ENCODE measurements at places on chromosomes 5 and 9. TPM values are rescaled to one million over a fixed set of nuclear protein-coding genes. Genes with fewer than 3 reads are reported as not detected.

DNA sequence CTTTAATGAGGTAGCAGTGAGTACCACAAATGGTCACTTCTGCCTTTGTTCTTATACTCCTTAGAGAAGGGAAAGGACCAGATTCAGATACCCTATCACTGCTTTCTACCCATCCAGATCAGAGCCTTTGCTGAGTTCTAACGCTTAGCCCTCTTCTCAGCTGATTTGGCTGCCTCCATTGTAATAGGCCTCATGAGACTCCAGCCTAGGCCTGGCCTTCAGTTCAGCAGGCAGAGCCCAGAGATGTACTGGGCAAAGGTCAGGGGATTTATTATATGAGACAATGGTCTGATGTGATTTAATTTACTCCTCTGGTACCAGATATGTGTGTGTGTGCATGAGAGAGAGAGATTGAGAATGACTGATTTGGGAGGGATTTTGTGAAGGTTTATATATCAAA lies 124.7 kb downstream of the GHR start:
- no peaks in the 10 kb centered on the region for H3K4me1 ChIP-seq
- no peak overlapping the region for H3K27ac ChIP-seq
- no peak for DNase-seq
- H3K27me3 ChIP-seq = no peaks in the 10 kb centered on the region
- no peak overlapping the region for H3K4me3 ChIP-seq

GRCh38 chr5:146290318-146290717 lies 48.3 kb upstream of the POU4F3 start:
- peaks cover 8% of the 10 kb centered on the region for H3K4me1 ChIP-seq
- peaks cover 4% of the 10 kb centered on the region for H3K36me3 ChIP-seq
- H3K27ac ChIP-seq = no peak overlapping the region
- H3K4me3 ChIP-seq = no peak overlapping the region
- H3K27me3 ChIP-seq = no peaks in the 10 kb centered on the region

DNA sequence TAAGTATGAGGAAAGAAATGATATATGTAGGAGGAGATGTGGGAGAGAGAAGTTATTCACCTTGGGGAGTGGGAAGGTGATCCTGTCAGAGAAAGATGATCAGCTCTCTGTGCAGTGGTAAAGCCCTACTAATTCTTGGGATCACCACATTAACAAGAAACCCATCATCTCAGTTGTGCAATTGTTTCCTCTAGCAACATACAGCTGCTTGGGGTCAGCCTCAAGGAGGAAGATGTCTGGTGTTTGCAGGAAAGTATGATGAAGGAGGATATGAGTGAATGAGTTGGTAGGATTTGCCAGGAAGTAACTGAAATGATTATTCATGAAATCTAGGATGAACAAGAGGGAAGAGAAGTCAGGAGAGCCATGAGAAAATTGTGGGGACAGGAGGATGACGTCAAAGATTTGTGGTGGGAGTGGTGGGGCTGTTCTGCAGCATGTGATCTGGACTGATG lies 50.1 kb downstream of the TNFSF8 start:
- no peak for DNase-seq

GRCh38 chr5:119187776-119188529 lies 117.1 kb downstream of the DMXL1 start:
- H3K36me3 ChIP-seq = peaks cover 12% of the 10 kb centered on the region
- no peak overlapping the region for H3K27ac ChIP-seq
- H3K4me1 ChIP-seq = peaks cover 5% of the 10 kb centered on the region
- no peaks in the 10 kb centered on the region for H3K27me3 ChIP-seq
- no peak for DNase-seq

- DNase-seq = no peak
- H3K4me1 ChIP-seq = peaks cover 30% of the 10 kb centered on the region
- no peak overlapping the region for H3K4me3 ChIP-seq
- H3K36me3 ChIP-seq = no peaks in the 10 kb centered on the region
- H3K27me3 ChIP-seq = no peaks in the 10 kb centered on the region
These were observed 52.7 kb downstream of the PRR16 start for GRCh38 chr5:120516805-120517204.

DNA sequence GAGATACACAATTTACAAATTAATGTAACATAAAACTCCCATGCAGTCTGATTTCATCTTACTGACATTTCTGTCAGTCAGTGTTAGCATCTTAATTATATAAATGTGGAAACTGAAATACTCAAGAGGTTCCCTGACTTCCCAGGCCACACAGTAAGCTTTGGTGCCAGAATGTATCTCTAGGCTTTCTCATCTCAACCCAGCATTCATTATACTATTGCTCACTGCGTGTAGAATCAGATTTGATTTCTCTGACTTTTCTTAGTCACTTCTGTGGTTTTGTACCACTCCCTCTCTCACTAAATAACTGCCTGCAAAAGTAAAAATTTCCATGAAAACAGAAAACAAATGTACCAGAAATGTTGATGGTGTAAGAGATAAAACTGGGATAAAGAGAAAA lies 31.7 kb upstream of the CDKN2B start:
- no peak overlapping the region for H3K4me3 ChIP-seq
- H3K36me3 ChIP-seq = no peaks in the 10 kb centered on the region
- peak overlapping the region; percentile 86 for H3K27ac ChIP-seq
- no peaks in the 10 kb centered on the region for H3K27me3 ChIP-seq

GRCh38 chr5:12270914-12271313 lies 366.7 kb upstream of the CTNND2 start:
- H3K27me3 ChIP-seq = peaks cover 4% of the 10 kb centered on the region
- no peak overlapping the region for H3K4me3 ChIP-seq
- no peaks in the 10 kb centered on the region for H3K36me3 ChIP-seq
- H3K27ac ChIP-seq = no peak overlapping the region

- no peak overlapping the region for H3K4me3 ChIP-seq
- peak overlapping the region; percentile 14 for H3K27ac ChIP-seq
- H3K4me1 ChIP-seq = peaks cover 100% of the 10 kb centered on the region
- H3K36me3 ChIP-seq = peaks cover 13% of the 10 kb centered on the region
These were observed 77.8 kb downstream of the AOPEP start for GRCh38 chr9:94804316-94804715.

DNA sequence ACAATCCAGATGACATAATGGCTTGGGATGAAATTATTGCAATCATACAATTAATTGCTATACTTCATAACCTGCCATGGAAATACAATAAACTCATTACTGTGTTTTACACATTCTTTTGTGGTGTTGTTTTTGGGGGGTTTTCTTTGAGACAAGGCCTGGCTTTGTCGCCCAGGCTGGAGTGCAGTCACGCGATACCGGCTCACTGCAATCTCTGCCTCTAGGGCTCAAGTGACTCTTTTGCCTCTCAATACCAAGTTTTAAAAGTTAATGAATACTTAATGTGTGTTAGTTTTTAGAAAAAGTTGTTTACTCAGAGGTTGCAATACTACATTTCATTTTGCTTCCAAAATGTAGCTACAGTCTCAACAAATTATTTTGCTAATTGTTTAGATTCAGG lies 598.4 kb downstream of the CHSY3 start:
- DNase-seq = no peak
- no peaks in the 10 kb centered on the region for H3K27me3 ChIP-seq
- H3K27ac ChIP-seq = no peak overlapping the region
- H3K4me1 ChIP-seq = no peaks in the 10 kb centered on the region

- H3K27ac ChIP-seq = peak overlapping the region; percentile 70
- no peak for DNase-seq
- peaks cover 35% of the 10 kb centered on the region for H3K4me1 ChIP-seq
- no peaks in the 10 kb centered on the region for H3K27me3 ChIP-seq
- peaks cover 20% of the 10 kb centered on the region for H3K36me3 ChIP-seq
These were observed 56.9 kb downstream of the AHRR start for GRCh38 chr5:378301-378891.

DNA sequence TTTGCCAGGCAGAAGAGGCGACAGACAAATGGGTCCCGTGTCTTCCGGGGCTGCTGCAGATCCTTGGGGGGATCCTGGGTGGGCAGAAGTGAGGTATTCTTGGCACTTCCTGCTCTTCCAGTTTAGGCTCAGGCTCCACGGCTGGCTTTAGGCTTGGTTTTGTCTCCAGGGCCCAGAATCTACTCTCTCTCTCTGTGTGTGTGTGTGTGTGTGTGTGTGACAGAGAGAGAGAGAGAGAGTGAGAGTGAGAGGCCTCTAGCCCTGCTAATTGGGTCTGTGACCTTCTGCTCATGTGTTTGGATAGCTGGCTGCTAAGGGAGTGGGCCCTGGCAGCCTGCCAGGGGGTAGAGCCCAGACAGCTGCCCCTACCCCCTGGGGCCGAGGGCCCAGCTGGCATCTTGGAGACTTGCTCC lies 39.3 kb downstream of the CRB2 start:
- peak overlapping the region; percentile 23 for H3K27ac ChIP-seq
- no peak for DNase-seq
- peaks cover 3% of the 10 kb centered on the region for H3K36me3 ChIP-seq
- no peaks in the 10 kb centered on the region for H3K27me3 ChIP-seq

DNA sequence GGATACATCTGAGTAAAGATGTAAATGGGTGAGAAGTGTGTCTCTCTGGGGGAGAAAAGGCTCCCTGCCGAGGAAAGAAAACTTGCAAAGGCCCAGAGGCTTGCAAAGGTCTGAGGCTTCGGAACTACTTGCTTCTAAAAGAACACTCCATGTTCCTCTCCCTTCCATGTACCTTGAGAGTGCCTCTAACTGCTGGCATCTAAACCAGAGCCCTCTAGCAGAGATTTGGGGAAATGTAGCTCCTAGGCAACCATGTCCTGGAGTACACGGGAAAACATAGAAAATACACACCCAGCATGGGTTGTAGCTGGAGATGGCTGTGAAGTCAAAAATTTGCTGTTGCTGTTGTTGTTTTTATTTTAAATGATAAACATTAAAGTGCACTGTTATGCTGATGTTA lies 151.6 kb downstream of the SYK start:
- H3K36me3 ChIP-seq = no peaks in the 10 kb centered on the region
- no peak overlapping the region for H3K4me3 ChIP-seq
- H3K4me1 ChIP-seq = peaks cover 34% of the 10 kb centered on the region
- DNase-seq = no peak

DNA sequence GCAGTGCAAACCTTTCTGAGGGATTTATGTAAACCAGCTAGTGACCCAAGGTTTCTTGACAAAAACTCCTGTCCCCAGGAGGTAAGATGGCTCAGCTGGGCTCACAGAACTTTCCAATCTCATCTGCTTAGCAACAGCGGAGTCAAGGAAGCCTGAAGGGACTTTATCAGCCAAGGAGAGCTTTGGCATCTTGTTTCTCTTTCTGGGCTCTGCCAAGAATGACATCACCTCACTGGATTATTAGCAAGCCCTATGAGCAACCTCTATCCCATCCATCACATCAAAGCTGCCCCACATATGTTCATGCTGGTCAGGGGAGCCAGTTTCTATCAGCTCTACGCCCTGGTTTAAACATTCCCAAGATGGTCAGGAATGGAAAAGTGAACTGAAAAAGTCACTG lies 461.3 kb downstream of the ENC1 start:
- H3K4me3 ChIP-seq = no peak overlapping the region
- no peak overlapping the region for H3K27ac ChIP-seq
- DNase-seq = no peak
- H3K4me1 ChIP-seq = peaks cover 5% of the 10 kb centered on the region
- no peaks in the 10 kb centered on the region for H3K27me3 ChIP-seq

GRCh38 chr5:54861212-54861894 lies 124.0 kb downstream of the ESM1 start:
- H3K4me1 ChIP-seq = peaks cover 22% of the 10 kb centered on the region
- H3K27ac ChIP-seq = peak overlapping the region; percentile 51
- no peak for DNase-seq
- H3K4me3 ChIP-seq = no peak overlapping the region
- H3K36me3 ChIP-seq = peaks cover 12% of the 10 kb centered on the region
- H3K27me3 ChIP-seq = peaks cover 4% of the 10 kb centered on the region

- no peak for DNase-seq
- peaks cover 9% of the 10 kb centered on the region for H3K27me3 ChIP-seq
These were observed 45.1 kb downstream of the S1PR3 start for GRCh38 chr9:89036383-89036782.

DNA sequence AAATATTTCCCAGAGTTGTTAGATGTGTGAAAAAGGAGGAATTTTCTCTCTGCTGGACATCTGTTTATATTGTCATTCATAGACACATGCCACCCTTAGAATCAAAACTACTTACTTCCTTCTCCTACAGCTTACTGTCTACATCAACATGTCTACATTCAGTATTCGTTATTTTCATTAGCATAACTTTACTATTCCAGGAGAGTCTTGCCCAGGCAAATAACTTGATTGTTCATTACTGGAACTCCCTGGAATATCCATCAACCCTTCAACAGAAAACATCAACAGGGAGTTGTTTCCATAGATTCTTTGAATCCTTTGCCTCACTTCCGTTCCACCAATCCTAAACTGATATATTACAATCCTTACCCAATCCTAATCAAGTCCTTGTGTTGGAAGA lies 457.5 kb upstream of the ZNF608 start:
- no peaks in the 10 kb centered on the region for H3K36me3 ChIP-seq
- H3K4me1 ChIP-seq = peaks cover 18% of the 10 kb centered on the region
- no peak overlapping the region for H3K4me3 ChIP-seq
- DNase-seq = no peak
- H3K27ac ChIP-seq = no peak overlapping the region

TPPP gene
- 0.07 TPM for total RNA-seq

PHF24 gene
- 0.30 TPM for total RNA-seq

TRIM14 gene
- 1.1 TPM for total RNA-seq

F2RL1 gene
- 1.9 TPM for total RNA-seq

MARVELD2 gene
- total RNA-seq = 2.0 TPM

NFIB gene
- total RNA-seq = 63.1 TPM

FGFR4 gene
- 1.9 TPM for total RNA-seq

PHYHD1 gene
- 3.4 TPM for total RNA-seq
